ENCODE measurements at places on chromosomes 11 and 22.
A peak's percentile ranks its signal among the peaks of the same experiment; 100 is the strongest.

DNA sequence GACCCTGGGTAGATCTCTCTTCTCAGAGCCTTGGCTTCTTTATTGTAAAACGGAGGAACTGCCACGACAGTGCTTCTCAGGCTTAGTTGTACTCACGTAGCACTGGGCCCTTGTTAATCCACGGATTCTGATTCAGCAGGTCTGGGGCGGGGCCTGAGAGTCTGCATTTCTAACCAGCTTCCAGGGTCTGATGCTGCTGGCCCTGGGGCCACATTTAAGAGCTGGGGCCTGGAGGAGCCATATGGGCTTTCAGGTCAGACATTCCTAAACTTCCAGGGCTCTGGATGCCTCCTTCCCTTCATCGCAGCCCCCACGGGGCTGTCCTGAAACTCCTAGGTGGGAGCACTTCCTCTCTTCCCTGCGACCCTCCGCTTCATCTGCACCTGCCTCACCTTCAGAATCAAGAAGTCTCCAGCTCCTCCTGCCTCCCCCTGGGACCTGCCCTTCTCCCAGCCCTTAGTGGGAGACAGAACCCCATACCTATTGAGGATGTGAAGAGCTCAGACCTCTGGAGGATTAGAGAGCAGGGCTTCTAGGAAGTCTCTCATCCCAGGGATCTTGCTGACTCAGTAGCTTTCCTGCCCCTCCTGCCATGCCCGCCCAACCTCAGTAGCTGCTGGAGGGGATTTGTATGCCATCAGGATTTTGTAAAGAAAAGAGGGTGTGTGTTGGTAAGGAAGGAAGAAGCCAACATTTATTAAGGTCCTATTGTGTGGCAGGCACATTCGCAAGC is 92.5 kb downstream of the LRRC32 start:
- DNase-seq, result peak; percentile 5

DNA sequence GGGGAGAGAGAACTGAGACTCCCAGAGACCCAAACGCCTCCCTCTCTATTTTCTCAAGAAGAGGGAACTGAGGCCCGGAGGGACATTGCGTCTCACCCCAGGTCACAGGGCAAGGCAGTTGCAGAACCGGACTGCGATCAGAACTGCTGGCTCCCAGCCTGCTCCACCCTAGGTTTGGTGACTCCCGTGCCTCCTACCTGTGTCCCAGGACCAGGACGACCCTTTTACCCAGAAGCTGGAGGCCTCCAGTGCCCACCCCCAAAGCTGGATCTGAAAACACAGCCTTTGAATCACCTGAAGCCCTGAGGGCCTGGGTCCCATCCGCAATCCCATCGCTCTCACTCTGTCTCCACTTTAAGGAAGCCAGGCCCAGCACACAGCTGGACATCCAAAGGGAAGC is 1.4 kb downstream of the GSTT4 start:
- DNase-seq, result no peak

- no peak for DNase-seq
Measured at GRCh38 chr11:117696540-117696939, 100.5 kb downstream of the DSCAML1 start.

GRCh38 chr11:46247090-46247489 is 30.4 kb upstream of the CREB3L1 start:
- peak; percentile 81 for DNase-seq

GRCh38 chr11:32059686-32060462 is 31.0 kb upstream of the RCN1 start:
- no peak for DNase-seq

DNA sequence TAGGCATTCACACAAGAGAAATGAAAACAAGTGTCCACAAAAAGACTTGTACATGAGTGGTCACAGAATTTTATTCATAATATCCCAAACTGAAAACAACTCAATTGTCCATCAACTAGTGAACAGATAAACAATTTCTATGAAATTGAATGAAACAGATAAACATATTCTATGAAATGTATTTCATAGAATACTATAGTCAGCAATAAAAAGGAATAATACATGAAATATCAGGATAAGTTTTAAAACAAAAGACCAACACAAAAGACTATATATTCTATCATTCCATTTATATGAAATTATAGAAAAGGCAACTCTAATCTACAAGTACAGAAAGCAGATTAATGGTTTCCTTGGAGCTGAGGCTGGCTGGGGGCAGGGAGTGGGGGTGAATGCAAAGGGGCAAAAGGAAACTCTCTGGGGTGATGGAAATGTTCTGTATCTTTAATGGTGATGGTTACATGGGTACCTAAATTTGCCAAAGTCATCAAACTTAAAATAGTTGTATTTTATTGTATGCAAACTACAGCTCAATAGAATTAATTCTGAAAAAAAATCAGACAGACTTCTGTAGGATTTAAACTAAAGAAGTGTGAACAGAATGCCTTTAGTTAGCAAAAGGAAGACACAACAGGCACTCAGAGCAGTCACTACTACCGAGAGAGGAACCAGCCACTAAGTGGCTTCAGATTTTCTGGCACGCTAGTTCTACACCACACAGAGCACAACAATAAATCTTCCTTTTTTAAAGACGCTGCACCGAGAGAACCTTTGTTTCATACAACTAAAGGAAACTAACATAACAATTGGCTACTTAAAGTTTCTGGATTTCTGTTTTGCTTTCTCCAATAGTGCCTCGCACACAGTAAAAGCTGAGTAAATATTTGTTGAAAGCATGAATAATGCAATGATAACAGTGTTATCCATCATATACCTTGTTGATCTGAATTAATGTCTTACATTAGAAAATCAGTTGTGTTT is 15.4 kb downstream of the CCDC34 start:
- DNase-seq, result no peak

- no peak for DNase-seq
Measured at GRCh38 chr11:73977856-73978519, 4.7 kb downstream of the UCP2 start.

DNA sequence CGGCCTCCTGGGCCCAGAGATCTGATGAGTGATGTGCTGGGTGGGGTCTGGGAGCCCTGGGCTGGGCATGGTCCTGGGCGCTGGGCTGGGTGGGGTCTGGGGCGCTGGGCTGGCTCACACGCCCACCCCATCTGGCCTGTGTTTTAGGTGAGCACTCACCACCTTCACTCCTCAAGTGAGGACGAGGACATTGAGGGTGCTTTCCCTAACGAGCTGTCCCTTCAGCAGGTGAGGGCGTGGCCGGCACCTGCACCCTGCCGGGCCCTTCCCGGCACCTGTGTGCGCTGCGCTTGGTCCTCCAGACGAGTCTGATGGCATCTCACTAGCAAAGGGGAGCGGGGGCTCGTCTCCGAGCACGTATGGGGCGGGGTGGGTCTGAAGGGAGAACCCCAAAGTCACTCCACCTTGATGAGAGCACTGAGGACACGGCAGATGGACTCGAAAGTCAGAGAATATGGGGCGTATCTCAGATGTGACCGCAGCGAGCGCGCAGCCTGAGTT is 37.9 kb downstream of the SBF1 start:
- DNase-seq, result no peak

GRCh38 chr22:36016684-36017083 is 11.9 kb downstream of the RBFOX2 start:
- DNase-seq, result no peak

DNA sequence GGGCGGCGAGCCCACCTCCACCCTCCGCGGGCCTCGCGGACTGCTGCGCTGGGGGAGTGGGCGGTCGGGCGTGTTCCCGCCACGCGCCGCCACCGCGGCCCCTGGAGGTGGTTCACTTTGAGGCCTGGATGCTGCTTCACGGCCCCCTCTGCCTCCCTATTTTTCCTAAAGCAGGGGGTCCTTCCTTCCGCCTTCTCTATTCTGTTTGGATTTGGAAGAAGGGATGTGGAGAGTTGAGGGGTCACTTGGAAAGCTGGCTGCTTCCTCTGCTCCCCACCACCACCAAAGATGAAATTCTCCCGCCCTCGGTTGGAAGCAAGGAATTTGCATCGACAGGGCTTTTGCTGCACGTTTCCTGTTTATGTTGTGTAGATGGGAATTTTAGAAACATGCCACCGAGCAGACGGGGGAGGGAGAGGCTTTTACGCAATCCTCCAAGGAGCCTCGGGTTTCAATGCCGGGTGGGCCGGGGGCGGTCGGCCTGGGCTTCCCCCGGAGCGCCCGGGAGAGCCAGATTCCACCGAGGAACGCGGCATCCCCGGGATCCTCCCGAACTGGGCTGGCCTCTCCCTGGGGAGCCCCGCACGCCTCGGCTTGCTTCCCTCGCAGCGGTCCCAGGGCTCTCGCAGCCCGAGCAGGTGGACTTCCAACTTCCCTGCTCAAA is 403 bp upstream of the SBF2 start:
- DNase-seq, result peak; percentile 57

DNA sequence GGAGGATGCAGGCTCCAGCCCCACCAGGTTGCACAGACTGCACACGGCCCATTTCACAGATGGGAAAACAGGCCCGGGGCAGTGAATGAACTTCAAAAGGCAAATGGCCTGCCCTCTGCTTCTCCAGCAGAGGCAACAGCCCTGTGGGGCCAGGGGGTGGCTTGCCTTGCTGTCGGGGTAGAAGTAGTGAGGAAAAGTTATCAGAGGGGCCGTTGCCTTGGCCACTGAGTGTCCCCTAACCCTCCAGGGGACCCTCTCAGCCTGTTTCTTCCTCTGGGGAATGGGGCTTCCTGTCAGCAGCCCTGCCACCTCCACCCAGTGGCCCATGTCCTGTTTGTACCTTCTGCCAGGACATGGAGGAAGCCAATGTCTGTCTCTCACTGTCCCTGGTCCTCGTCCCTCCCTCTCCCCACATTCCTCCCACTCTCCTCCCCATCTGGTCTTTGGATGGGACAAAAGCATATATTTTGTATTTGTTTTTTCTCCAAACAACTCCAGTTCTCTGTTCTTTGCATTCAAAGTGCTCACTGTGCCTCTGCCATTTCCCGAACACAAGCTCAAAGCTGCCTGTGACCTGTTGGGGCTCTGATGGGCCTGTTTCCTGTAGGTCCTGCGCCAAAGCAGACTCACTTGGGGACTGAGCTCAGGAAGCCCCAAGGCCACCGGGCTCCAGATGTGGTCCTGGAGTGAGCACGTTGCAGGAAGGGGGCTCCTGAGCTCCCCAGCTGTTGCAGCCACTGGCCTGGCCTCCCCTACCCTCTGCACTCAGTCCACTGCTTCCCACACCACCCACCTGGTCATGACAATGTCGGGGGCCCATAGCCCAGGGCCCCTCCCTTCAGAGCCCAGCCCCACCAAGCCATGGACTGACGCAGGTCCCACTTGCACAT is 9.5 kb downstream of the MAP4K2 start:
- no peak for DNase-seq

GRCh38 chr11:45181193-45181888 is 34.9 kb downstream of the PRDM11 start:
- DNase-seq, result no peak

- no peak for DNase-seq
Measured at GRCh38 chr22:48491451-48491941, 1336.2 kb downstream of the BRD1 start.

DNA sequence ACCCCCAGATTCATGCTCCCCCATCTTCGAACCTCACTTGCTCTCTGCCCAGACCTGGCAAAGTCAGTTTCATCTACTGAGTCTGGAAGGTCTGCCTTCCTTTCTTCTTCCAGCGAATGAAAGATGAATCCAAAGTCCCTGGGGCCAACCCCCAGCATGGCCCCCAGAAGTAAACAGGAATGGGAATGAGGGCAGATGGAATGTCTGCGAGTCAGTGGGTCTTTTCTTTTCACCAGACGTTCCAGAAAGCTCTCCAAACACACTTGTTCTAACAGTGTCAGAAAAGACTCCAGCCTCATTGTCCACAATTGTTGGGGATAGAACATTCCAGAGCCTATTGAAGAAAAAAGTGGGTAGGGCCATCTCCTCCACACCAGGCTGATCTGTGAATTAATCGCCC is 28.6 kb downstream of the RIBC2 start:
- DNase-seq, result no peak

GRCh38 chr22:46909237-46910030 is 147.0 kb downstream of the TBC1D22A start:
- no peak for DNase-seq

- no peak for DNase-seq
Measured at GRCh38 chr11:80782135-80782885, 1341.5 kb upstream of the TENM4 start.

GRCh38 chr11:76459299-76459698 is 14.5 kb downstream of the EMSY start:
- no peak for DNase-seq

GRCh38 chr22:48065892-48066291 is 1303.4 kb downstream of the TBC1D22A start:
- no peak for DNase-seq

DNA sequence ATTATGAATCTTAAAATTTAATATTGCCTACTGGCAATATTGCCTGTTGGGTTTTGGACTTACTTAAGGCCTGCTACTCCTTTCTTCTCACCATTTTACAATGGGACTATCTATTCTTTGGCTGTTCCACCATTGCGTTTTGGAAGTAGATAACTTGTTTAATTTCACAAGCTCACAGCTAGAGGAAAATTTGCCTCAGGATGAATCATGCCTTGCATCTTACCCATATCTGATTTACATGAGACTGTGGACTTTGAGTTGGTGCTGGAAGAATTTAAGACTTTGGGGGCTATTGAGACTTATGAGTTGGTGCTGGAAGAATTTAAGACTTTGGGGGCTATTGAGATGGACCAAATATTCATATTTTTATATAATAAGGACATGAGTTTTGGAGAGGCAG is 662.6 kb downstream of the METTL15 start:
- DNase-seq, result peak; percentile 71

DNA sequence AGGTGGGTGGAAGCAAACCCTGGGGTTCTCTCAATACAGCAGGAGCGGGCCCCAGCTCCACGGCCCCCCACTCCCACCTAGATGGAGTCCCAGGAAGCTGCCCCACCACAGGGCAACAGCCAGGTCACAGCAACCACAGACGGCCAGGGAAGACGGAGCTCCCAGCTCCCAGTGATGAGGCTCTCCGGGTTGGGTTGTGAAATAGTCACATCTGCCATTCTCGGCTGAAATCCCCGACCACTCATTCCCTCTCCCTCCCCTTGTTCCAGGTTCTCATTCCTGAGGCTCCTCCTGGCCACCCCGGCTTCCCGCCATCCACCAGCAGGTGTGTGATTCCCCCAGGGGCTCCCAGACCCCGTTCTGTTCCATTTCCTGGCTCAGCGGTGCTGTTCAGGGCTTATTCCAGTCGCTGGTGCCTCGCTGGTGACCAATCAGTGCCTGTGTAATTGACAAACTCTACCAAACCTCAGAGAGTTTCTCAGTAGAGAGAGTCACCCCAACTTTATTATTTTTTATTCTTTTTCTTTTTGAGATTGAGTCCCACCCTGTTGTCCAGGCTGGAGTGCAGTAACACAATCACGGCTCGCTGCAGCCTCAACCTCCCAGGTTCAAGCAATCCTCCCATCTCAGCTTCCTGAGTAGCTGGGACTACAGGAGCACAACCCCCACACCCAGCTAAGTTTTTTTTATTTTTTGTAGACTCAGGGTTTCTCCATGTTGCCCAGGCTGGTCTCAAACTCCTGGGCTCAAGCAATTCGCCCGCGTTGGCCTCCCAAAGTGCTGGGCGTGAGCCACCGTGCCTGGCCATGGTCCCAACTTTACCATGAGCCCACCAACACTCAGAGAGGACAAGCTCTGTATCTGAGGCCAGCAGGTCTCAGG is 63.2 kb downstream of the SHANK2 start:
- DNase-seq, result no peak

GRCh38 chr22:24291515-24292201 is 21.0 kb downstream of the SPECC1L start:
- no peak for DNase-seq

GRCh38 chr11:73195191-73196007 is 22.7 kb upstream of the P2RY2 start:
- peak; percentile 56 for DNase-seq

Data from NCI-H226 (cell line).